ENCODE measurements at places on chromosomes 2 and 18.

DNA sequence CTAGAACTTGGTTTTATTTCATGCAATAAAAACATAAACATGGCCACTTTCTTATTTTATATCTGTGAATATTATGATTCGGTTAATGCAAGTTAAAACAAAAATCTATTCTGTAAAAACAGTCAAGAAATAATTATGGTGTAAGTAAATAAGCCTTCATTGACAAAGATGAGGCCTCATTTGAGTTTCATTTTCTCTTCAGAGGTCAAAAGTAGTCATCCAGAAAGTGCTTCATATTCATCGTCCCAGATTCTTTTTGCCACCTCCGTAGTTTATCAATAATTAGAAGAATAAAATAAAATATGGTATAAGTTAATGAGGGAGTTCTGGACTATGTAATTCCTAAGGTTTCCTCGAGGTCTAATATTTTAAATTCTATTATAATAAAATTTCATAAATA, 19.4 kb upstream of the HNRNPA3 start:
- no peak for DNase-seq

DNA sequence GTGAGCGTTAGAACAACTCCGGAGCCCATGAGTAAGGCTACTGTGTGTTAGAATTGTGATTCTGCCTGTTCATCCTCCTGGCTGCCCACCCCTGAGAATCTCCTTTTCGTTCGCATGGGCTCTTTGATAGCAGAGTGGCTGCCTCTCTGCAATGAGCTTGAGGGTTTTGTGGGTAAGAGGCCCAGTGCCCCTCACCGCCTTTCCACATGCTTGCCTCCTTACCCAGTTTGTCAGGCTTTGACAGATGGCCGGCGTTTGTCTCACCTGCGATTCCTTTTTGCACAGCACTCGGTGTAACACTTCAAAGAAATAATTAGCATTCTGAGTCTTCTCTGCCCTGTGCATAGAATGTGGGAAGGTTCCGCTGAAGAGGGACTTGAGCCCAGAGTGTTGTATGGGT, 138.0 kb downstream of the RHBDD1 start:
- DNase-seq: no peak

DNA sequence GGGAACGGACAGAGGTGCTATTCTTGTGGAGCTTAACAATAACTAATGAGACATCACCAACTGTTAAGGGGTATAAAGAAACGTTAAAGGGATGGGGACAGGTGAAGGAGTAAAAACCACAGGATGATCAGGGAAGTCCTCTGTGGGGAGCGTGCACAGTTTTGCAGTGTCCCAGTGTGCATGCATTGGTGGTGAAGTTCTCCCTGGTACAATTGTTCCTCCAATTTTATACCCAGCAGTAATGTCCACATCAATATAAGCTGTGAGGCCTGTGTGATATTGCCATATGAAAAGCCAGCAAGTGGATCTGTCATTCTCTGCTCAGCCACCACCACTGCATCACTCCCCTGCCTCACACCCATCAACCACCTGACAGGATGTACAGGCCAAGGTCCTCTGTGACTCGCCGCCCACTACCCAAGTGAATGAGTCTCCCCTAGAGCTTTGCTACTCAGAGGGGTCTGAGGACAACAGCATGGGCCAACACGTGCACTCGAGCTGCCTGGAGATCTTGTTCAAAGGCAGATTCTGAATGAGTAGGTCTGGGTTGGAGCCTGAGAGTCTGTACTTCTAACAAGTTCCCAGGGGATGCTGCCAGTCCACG, 4.6 kb downstream of the MLPH start:
- no peak for DNase-seq

DNA sequence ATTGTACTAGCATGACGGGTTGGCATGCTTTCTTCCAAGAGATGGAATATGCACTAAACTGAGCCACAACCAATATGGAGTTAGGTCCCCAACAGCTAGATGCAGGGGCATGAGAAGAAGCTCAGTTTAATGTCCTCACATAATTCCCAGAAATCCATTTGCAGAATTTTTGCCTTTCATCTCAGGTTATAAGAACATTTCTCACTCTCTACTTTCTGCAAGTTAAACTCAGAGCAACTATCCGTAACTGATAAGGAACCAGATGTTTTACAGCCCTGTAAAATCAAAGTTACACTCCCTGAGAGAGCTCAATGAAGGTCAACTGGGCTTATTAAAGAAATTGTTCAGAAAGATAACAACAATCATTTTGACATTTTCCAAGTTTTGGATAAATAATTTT, 30.7 kb downstream of the COPS8 start:
- DNase-seq: no peak

DNA sequence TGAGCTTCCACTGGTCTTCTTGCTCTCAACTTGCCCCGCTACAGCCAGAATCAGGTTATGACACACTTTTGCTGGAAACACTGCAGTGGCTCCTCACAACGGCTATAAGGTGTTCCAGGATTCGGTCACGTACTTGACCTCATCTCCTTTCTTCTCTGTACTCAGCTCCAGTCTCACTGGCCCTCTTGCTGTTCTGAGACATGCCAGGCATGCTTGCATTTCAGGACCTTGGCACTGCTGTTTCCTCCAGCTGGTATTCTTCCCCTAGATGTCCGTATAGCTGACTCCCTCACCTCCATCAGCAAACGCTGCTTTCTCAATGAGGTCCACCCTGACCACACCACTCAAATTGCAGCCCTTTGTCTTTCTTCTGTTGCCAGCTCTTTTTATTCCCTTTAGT, 31.9 kb upstream of the C1GALT1C1L start:
- DNase-seq: no peak

GRCh38 chr18:52200406-52200805, 139.6 kb upstream of the DCC start:
- no peak for DNase-seq

GRCh38 chr2:168198476-168199207, 48.8 kb downstream of the STK39 start:
- DNase-seq: no peak

DNA sequence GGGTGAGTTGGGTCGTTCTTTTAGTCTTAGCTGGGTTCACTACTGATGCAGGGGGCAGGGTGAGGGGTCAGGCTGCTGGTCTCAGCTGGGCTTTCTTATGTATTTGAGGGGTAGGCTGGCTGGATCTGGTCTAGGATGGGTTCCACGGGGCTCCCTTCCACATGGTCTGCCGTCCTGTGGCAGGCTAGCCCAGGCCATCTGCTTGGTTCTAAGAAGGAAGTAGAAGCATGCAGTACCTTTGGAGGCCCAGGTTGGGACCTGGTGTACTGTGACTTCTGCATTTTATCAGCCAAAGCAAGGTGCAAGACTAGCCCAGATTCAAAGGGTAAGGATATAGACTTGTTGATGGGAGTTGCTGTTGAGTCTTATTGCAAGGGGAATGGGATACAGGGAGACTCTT, 35.5 kb upstream of the MGAT5 start:
- no peak for DNase-seq

All from GM12892 (cell line).